Stimulated activated CD4-positive, alpha-beta T cell treated with anti-CD3 and anti-CD28 coated beads, Interleukin-12 subunit alpha, Interleukin-12 subunit beta, amount 100 ng/mL, for 24 hours (primary cell): ENCODE measurements at places on chromosomes 4 and X.

DNA sequence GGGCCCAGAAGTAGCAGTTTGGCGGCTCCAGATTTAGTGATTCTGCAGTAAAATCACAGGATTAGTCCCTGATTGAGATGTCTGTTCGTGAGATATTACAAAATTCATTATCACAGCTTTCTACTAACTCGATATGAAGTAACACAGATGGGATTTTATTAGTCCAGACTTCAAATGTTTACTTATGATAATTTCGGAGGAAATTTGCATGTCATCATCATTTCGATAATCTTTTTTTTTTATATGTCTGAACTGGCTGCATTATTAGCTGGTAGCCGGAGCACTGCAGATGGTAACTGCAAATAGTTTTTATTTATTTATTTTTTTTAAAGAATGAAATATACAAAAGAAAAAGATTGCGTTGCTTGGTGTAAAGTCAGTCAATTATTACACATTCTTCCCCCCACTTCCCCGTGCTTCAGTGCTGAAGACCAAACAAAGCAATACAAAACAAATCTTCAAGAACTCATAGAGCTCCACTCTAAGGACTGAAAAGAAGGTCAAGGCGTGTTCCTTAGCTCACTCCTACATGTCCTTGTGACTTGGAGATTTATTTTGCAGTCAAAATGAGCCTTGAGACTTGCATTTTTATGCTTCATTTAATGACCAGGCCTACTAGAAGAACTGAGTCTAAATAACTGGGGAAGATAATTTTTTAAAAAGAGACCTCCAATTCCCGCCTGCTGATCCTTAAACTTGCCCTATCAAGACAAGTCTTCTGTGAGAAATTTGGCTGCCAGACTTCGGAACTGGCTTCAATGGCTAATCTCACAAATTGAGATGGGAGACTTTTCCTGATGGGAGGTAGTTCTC lies 11.7 kb upstream of the PITX2 start:
- DNase-seq, result no peak

- no peak for DNase-seq
These were observed 342.9 kb downstream of the MAGEB5 start for GRCh38 chrX:26558719-26559386.

DNA sequence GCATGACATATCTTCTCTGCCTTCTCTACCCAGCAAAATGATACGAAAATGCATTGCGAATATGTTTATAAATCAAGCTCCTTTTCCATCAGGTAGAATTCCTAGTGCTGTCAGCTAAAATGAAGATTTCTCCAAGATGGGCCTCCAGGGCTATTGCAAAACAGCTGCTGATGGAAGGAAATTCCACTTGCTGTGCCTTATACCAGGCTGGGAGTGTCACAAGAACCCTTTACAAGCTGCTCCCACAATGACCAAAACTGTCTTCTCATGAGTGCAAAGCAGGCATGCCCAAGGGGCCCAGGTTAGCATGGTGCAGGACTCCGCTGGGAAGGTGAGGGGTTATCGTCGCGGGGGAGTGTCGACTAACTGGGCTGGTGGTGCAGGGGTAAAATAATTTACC lies 8.7 kb downstream of the HNRNPH2 start:
- no peak for DNase-seq

DNA sequence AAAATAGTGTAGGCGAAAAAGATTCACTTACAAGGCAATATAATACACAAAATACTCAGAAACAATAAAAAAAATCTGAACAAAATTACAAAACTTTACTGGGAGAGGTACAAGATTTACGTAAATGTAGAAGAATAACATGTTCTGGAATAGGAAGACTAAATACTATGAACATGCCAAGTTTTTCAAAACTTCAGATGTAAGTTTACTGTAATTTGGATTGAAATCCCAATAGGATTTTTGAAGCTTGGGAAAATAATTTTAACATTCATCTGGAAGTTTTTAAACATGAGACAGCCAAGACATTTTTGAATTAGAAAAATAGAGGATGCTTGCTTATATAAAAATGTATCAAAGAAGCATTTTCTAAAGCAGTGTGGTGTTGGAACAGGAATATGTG lies 30.5 kb upstream of the CT83 start:
- no peak for DNase-seq

GRCh38 chrX:107752043-107752442 lies 23.5 kb downstream of the TSC22D3 start:
- no peak for DNase-seq

DNA sequence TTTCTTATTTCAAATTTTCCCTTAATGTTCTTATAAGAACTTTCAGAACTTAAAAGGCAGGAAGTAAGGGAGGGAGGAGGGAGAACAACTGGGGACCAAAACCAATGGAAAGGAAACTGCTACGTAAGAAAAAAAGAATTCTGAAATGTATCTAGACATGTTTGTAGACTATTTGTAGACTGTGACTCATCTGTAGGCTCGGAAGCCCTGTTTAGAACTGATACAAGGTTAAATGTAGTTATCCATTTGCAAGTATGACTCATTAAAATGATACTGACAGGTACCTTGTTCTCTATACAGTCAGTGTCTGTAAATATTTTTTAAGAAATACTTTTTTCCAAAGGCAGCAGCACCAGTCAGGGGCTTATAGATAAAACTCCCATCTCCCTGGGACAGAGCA lies 202.0 kb downstream of the DHX15 start:
- no peak for DNase-seq

GRCh38 chrX:11380187-11380844 lies 87.1 kb downstream of the AMELX start:
- no peak for DNase-seq

GRCh38 chrX:13938829-13939530 lies 90.7 kb downstream of the GEMIN8 start:
- DNase-seq, result no peak

DNA sequence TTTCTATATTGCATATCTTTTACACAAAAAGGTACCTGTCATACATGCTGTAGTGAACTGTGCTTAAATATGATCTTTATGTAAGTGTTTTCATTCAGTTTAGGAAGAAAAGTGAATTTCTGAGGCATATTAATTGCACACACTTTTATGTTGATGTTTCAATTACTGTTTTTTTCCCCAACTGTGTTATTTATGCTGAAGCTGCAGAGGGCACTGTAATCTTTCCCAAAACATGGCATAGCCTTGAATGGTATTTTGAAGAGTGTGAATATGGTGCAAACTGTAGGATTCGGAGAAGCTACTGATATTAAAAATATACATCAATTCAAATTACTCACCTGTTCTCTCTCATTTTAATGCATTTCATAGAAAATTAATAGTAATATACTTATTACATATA lies 6.0 kb upstream of the CENPE start:
- DNase-seq, result no peak

GRCh38 chr4:137740141-137740540 lies 207.8 kb upstream of the PCDH18 start:
- DNase-seq, result no peak

DNA sequence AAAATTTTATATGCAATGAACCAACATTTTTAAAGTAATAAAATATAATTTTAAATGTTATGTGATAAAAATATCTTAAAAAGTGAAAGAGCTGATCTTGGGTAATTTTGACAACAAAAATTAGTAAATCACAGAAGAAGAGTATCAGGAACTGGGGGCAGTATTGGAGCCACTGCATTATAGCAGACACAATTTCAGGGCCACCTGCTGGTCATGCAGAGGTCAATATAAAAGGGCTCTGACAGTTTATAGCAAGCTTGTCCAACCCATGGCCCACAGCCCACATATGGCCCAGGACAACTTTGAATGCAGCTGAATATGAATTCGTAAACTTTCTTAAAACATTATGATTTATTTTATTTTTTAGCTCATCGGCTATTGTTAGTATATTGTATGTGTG lies 13.0 kb upstream of the LEF1 start:
- DNase-seq, result no peak

GRCh38 chr4:707929-708630 lies 2.4 kb downstream of the PCGF3 start:
- no peak for DNase-seq

GRCh38 chrX:114962209-114962608 lies 55.2 kb downstream of the IL13RA2 start:
- DNase-seq, result no peak

GRCh38 chr4:89836031-89836745 lies 773 bp downstream of the SNCA start:
- DNase-seq, result no peak

GRCh38 chr4:98685225-98686042 lies 27.0 kb upstream of the TSPAN5 start:
- no peak for DNase-seq

- no peak for DNase-seq
These were observed 2.0 kb downstream of the MID1IP1 start for GRCh38 chrX:38803243-38803587.

DNA sequence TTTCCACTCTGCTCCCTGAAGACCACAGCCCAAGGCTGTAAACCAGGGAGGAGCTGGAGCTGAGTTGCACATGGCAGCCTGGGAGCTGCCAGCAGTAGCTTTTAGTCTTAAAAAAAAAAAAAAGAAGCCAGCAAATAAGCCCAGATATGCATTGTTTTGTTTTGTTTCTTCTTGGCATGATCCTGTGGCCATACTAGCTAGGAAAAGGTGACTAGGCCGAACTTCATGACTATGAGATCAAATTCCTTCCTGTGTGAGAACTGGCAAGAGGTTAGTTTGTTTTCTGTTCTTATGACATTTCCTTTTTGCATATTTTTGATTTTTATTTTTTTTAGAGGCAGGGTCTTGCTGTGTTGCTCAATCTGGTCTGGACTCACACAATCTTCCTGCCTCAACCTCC lies 323.3 kb downstream of the DCTD start:
- DNase-seq, result no peak

DNA sequence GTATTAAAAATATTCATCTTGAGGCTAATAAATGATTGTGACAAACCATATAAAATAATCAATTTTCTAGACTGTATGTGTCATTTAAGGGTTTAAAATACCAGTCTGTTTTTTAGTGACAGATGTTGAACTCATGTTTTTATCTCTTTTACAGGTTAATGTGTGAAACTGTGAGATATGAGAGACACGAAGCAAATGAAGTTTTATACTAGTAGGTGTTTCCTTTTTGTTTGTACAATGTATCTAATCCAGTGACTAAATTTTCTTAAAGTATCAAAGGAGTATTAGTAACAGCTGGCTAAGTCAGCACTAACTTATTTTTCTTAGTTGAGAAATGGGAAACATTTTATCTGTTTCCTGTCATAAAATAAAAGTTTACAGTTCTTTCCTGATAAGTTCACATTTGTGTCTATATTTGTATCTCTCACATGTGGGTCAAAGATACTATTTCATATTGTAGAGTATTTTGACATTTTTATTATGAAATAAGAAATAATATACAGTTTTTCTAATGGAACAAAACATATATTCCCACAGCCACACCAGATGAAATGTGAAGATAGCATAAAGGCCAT lies 90.3 kb downstream of the RAPGEF2 start:
- no peak for DNase-seq

- DNase-seq, result no peak
These were observed 108.4 kb upstream of the ATXN3L start for GRCh38 chrX:13428053-13428786.

GRCh38 chrX:115400960-115401359 lies 111.4 kb downstream of the LUZP4 start:
- no peak for DNase-seq

DNA sequence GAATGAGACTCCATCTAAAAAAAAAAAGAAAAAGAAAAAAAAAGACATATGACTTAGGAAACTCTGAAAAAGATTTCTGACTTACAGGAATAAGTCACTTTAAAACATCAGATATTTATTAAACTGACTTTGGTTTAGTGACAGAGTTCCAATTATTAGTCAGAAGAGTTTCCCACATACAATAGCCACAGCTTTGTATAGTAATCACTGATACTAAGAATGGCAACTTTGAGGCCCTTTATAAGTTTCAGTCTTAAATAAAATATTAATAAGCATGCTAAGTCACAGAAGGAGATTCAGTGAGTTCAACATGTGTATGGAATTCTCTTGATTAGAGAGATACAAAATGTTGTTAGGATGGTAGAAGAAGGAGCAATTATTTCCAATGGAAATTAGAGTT lies 652.3 kb upstream of the AMOT start:
- no peak for DNase-seq

DNA sequence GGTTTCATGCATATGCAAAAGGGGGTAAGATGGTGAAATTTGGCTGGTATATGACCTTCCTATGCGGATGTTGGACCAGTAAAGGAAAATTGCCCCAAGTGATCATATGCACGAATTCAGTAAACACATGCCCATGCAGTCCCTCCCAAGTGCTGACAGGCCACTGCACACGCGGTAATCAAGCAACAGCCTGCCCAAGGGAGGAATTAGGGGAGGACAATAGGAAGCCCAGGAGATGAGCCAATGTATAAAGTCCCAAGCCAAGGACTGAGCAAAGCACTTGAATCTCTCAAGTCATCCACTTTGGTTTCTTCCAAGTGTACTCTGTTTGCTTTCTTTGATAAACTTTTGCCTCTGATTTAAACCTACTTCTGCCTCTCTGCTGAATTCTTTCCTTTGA lies 21.1 kb downstream of the MAGEB16 start:
- no peak for DNase-seq

DNA sequence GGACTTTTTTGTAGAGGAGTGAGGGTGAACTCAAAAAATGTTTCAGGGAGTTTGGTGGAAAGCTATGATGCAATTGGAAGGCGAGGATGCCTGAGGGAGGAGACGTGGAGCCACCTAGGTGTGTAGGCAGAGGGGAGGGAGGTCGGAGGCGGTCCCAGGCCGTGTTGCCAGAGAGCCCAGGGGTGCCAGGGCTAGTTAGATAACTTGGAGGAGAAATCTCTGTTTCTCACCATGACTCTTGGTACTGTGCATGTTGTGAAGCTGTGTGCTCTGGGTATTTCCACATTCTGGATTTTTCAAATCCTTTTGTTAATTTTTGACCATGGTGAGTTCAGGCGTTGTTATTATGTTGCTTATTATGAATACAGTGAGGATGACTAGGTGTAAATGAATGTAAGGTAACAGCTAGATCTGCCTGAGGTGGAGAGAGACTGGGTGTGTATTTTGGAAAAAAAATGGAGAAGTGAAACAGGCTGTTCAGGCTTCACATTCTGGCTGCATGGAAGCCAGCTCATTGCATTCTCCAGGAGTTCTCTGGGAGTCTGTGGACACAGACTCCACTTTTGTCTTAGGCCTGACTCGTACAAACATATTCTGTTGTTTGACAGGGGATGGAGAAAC lies 4.5 kb downstream of the RAB9A start:
- DNase-seq, result no peak

DNA sequence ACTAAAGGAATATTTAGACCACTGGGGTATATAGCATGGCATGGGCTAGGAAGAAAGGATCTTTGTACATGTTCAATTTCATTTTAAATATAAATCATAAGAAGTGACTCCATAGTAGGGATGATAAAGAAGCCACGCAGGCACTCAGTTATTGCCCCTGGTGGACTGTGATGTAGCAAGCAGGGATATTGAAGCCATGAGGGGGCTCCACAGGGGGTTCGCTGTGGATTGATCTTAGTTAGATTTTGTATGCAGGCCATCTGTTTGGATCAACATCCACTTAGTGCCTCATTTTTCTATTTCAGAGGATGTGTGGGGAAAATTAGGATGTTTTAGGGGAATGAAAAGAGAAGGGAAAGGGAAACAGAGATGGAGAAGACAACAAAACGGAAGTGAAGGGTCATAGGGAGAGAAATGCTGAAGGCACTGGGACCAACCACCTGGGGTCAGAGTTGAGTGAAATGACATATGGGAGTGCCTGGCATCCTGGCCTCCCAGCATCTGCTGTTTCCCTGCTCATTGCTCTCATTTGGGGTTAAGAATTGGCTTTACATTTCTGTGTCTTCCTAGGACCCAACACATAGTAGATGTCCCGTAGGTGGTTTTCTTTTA lies 11.2 kb upstream of the FREM3 start:
- no peak for DNase-seq

- no peak for DNase-seq
These were observed 56.4 kb downstream of the PGRMC1 start for GRCh38 chrX:119292445-119292844.

GRCh38 chr4:122636697-122637096 lies 15.8 kb upstream of the IL21 start:
- DNase-seq, result no peak
